NCI-H226 (cell line): ENCODE measurements at places on chromosomes 1 and 21.

DNA sequence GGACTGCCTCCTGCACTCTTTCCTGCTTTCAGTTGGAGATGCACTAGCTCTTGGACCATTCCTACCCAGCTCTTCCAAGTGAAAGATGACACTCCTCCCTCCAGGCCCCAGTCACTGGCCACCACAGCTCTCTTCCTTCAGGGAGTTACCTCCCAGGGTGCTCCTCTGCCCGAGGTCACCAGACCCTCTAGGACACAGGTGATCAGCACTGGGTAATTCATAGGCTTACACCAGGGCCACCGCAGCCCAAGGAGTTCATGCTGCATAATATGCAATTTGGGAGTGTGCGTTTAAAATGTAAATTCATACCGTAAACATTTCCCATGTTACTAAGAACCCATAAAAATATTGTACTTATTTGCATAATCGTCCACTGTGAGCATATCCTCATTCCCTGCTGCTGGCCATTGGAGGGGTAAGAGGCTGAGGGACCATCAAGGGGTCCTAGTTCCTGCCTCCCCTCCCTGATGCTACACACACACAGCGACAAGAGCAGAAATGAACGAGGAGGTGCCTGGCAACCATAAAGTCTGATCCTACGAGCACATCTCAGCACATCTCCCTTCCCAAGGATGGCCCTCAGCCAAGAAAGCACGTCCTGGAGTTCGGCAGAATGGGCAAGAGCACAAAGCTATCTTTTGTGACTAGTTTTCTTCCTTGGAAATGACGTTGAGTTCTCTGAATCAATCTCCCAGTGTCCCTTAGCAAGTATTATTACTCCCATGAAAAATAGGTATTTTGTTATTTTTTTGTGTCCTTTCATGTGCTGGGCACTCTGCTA, 222.9 kb upstream of the RAB4A start:
- no peak for DNase-seq

GRCh38 chr1:89974696-89975470, 20.0 kb upstream of the ZNF326 start:
- peak; percentile 78 for DNase-seq

DNA sequence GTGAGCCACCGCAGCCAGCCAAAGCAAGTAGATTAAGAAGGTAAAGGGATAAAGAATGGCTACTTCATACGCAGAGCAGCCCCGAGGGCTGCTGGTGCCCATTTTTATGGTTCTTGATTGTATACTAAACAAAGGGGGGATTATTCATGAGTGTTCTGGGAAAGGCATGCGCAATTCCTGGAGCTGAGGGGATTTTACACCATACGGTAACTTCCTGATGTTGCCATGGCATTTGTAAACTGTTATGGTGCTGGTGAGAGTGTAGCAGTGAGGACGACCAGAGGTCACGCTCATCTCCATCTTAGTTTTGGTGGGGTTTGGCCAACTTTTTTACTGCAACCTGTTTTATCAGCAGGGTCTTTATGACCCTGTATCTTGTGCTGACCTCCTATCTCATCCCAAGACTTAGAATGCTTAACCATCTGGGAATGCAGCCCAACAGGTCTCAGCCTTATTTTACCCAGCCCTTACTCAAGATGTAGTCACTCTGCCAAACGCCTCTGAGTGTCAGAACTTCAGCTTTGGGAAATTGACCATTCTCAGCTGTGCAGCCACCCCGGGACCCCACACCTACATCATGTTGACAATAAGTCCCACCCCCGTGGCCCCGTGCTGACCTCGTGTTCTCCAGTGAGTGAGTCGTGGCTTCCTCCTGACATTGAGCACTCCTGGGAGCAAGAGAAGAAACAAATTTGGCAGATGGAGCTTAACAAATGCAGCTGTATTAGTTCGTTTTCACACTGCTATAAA, 149.4 kb upstream of the COL6A1 start:
- no peak for DNase-seq

- no peak for DNase-seq
Observed at GRCh38 chr1:206727981-206728696, 42.4 kb upstream of the IL19 start.

GRCh38 chr1:41456847-41457540, 27.5 kb downstream of the EDN2 start:
- DNase-seq, result no peak
